ENCODE measurements at places on chromosomes 2 and 18.

GRCh38 chr2:179226961-179227259 lies 37.7 kb downstream of the SESTD1 start:
- no peak for DNase-seq

DNA sequence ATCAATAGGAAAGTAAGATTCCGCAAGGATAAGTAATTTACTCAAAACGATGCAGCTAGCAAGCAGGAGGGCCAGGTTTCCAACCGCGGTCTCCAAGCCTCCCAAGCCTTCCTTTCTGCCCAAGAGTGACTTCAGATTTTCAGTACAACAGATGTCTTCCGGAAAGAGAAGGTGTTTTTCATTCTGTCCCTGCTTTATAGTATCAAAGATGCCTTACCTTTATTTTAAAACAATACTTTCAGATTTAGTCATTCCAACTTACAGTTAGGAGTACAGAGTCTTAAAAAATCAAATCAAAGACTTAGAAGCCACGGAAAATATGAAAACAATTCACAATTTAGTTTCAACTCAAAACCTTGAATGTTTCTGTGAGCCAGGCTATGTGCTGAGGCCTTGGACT lies 43.6 kb downstream of the CYB5A start:
- DNase-seq = no peak

GRCh38 chr18:46696702-46697101 lies 39.7 kb upstream of the LOXHD1 start:
- no peak for DNase-seq

DNA sequence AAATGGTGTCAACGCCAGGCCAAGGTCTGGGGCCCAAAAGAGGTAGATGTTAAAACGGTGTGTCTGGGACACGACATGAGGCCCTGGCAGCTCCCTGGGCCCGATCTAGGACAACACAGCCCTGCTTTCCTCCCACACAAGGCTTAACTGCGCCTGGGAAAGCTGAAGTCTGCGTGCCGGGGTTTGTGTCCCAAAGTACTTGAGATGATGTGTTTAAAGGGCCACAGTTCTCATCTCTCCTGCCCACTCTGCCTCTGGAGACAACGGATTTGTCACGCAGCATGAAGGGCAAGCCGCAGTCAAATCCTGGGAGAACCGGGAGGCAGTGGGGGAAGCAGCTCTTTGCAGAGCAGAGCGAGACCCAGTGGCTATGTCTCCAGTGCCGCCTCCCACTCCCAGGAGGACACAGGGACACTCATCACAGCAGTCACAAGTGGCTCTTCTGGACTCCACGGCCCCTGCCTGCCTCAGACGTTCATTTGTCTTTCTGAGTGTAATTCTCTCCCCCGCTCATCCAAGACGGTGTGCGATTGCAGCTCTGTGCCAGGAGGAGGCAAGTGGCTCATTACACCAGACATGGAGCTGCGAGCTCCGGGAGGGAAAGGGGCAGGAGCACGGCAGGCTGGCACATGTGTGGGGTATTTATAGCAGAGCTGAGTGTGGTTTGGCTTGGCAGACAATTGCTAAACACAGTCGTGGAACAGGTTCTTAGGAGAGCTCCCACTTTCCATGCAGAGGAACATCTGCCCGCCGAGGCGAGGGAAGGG lies 57.7 kb upstream of the SEMA4C start:
- DNase-seq = peak; percentile 90

DNA sequence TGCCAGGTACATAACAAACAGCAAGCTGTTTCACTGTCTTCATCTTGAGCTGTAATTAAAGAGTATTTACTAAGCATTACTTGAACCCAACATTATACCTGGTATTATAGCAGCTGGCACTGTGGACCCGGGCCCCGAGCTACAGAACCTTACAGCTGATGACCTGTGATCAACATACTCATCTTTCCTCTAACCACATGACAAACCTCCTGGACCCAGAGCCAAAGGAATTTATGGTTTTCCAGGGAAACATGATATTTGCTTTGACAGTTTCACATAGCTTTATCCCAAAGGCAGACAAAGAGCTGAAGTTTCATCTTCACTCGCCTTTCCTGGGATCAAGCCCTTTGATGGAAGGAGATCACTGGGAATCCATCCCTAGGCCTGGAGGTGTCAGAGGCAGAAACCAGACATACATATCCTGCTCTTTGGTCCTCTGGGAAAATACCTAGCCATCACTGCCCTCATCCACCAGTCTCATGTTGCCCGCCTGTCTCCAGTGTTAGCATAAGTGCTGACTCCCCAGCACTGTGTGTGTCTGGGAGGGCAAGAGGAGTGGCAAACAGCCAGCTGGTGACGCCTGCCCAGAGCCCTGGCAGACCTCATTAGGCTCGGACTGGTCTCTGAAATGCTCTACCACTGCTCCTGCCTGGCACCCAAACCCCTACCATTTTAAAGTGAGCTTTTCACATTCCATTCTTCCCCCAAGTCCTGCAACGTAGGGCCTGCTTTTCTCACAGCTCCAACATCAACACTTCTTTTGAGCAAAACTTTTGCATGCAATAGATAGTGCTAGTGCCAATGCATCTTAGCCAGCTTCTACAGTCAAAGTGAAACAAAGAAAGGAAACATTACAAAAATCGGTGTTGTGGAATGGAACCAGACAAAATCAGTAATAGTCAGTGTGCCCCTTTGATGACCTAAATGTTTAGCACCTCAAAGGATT lies 138.8 kb upstream of the CTAGE1 start:
- no peak for DNase-seq

Measured in NCI-H1417 (cell line).